Left renal cortex interstitium (tissue), 4 donors: ENCODE measurements at places on chromosomes 5 and 9. TPM values are rescaled to one million over a fixed set of nuclear protein-coding genes. Genes with fewer than 3 reads are reported as not detected.
A peak's percentile ranks its signal among the peaks of the same experiment; 100 is the strongest.

- DNase-seq = no peak
Observed at GRCh38 chr9:86275962-86276361, 6.4 kb downstream of the ISCA1 start.

DNA sequence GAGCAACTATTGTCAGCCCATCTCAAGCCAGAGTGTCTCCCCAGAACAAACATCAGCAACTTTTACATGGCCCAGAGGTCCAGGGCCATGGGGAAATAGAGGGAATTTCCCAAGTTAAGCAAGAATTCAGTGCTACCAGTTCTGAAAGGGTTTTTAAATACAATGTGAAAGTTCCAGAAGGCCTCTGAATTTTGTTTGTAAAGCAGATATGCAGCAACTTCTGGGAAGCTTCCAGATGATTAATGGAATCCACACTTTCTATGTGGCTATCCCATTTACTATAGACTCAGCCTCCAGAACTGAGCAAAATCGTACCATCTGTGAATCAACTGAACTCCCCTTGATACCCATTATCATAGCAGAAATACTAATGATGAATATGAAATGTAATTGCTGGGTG lies 93.8 kb downstream of the FEM1C start:
- DNase-seq = no peak

- DNase-seq = no peak
Observed at GRCh38 chr5:80408484-80409366, 861 bp downstream of the ZFYVE16 start.

DNA sequence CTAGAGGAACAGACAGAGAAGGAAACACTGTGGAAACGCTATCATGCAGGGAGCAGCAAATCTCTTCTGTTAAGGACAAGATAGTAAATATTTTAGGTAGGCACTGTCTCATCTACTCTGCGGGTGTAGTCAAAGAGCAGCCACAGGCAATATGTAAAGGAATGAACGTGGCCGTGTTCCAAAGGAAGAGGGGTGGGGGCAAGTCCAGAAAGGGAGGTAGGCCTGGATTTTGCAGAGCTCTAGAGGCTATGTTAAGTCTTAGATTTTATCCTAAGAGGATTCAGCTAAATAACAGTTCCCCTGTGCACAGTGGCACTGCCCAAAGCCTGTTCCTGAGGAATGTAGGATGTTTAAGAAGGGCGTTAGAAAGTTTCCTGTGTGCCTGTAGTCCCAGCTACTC lies 161.6 kb downstream of the ACTL7B start:
- no peak for DNase-seq

DNA sequence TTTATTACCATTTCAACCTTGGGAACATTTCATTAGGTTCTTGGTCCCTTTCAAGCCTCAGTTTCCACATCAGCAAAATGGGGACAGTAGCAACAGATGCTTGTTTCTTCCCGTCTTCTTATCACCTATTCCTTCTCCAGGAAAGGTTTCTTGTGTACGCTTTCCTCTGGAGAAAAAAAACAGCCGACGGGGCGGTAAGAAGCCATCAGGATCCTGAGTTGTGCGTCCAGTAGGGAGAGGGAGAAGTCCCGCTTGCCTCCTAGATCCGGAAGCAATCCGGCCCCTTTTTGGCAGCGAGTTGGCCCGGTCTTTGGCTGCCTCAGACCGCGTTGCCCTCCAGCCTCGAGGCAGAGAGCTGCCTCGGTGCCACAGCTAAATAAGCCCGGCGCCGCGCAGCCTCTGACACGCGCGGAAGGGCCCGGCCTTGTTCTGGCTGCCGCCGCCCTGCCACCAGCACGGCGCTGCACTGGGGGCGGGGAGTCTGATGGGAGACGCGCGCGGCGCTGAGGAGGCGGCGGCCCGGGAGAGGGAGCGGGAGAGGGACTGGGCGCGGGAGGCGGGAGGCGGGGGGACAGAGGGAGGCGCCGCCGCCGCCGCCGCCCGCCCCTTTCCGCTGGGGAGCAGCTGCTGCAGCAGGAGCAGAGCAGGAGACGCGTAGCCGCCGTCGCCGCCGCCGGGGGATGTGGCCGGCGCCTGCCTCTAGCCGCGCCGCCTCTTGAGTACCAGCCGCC lies at the start of gene SLC44A1:
TSS of gene SLC44A1 (plus strand) at position 649 of the 731 bp plus-strand sequence. CDS start 218 bp downstream, outside the sequence.
- peak; percentile 90 for DNase-seq

DNA sequence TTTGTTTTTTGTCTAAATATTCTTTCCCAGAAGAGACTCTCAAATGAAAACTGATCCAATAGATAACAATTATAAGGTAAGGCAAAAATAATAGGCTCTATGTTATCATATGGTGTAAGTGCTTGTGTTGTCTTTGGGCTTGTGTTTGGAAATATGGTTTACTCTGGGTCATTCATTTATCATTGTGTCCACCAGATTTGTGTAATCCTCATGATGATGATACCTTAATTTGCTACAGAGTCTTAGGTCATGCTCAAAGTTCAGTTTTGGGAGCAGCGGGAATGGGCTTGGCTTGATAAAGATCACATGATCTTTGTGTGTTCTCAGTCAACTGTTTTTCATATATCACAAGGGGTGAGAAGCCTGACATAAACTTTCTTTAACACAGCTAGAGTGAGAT lies 34.2 kb downstream of the PLPPR1 start:
- DNase-seq = no peak

PCDHB10 gene
- polyA plus RNA-seq = 7.4 TPM

FGF1 gene
- 27.3 TPM for polyA plus RNA-seq

ISL1 gene
- polyA plus RNA-seq = not detected
